ENCODE measurements at places on chromosomes 1 and 21. TPM values are rescaled to one million over a fixed set of nuclear protein-coding genes. Genes with fewer than 3 reads are reported as not detected.

ADAMTS4 gene
- total RNA-seq, result 0.05 TPM

PLA2G2F gene
- total RNA-seq, result not detected

PLD5 gene
- 0.84 TPM for total RNA-seq

OSBPL9 gene
- 65.2 TPM for total RNA-seq

KCNQ4 gene
- not detected for total RNA-seq

GIPC2 gene
- 0.09 TPM for total RNA-seq

TPTE gene
- not detected for total RNA-seq

FMO2 gene
- not detected for total RNA-seq

NEXN gene
- total RNA-seq, result 1.1 TPM

SLC37A1 gene
- total RNA-seq, result 18.8 TPM
